ENCODE measurements at places on chromosomes 3 and 15.

GRCh38 chr15:92651877-92652575 is 3.5 kb downstream of the FAM174B start:
- DNase-seq: no peak

- DNase-seq: peak; percentile 62
Measured at GRCh38 chr3:27666708-27667107, 55.4 kb downstream of the EOMES start.

DNA sequence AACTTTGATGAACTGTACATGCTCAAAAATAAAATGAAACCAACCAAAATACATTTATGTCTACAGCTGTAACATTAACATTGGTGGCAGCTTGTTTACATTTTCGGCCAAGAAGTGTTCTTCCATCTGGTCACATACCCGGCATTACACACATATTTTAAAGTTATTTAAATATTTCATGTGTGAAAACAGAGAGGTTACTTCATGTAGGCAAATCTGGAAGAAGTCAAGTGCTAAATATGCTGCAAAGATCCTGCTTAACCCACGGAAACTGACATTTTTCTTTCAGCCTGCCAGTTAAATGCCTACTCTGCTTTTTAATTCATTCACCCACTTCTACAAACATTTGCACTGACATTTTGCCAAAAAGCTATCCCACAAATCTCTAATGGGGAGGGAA is 69.7 kb downstream of the MB21D2 start:
- no peak for DNase-seq

DNA sequence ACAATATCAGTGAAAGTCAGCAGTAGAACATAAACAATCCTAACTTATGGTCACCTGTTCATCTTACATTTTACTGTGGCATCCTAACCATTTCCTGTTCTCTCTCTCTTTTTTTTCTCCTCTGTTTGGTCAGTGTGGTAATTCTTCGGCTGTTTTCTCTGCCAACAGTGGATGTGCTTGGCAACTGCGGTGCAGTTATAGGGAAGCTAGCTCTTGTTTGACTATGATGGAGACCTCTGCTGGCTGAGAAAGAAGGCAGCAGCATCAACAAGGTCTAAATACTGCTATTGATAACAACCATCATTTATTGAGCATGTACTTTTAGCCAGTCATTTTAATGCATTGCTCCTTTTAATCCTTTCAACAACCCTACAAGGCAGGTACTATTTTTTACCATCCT is 723 bp upstream of the DRD3 start:
- peak; percentile 58 for DNase-seq

DNA sequence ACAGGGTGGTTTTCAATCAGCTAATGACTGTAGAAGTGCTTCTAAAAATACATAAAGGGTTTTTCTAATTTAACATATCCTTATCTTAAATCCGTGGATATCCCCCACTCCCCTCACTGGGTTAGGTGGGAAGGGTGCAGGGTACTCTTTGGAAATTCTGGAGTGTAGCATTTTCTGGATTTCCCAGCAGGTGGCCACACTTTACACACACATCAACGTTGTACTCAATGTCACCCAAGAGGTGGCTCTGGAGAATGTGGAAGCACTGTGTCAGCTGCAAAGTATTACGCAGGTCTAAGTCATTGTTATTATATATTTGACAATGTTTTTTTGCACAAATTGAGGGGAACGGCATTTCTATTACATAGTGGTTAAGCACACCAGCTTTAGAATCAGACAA is 168.8 kb downstream of the CHDH start:
- DNase-seq: no peak

- DNase-seq: no peak
Measured at GRCh38 chr15:78360367-78360801, 20.2 kb downstream of the CRABP1 start.

- DNase-seq: no peak
Measured at GRCh38 chr15:100861511-100861991, 18.1 kb upstream of the ALDH1A3 start.

- DNase-seq: peak; percentile 59
Measured at GRCh38 chr15:65101411-65101890, 13.5 kb downstream of the UBAP1L start.

DNA sequence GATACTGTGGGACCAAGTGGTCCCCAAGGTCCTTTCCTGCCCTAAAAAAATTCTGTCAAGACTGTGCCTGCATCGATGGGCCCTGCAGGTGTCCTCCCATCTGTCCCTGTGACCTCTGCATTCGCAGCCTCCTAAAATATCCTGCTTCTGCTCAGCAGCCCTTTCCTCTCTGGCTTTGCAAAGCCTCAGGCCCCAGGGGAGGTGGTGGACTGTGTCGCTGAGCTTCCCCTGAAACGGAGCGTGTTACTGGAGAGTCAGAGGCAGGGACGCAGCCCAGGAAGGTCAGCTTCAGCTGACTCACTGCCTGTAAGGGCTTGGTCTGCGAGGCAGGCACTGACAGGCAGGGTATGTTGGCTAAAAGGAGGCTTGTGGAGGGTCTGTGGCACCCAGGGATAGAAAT is 110.0 kb downstream of the RAB11A start:
- DNase-seq: peak; percentile 67

DNA sequence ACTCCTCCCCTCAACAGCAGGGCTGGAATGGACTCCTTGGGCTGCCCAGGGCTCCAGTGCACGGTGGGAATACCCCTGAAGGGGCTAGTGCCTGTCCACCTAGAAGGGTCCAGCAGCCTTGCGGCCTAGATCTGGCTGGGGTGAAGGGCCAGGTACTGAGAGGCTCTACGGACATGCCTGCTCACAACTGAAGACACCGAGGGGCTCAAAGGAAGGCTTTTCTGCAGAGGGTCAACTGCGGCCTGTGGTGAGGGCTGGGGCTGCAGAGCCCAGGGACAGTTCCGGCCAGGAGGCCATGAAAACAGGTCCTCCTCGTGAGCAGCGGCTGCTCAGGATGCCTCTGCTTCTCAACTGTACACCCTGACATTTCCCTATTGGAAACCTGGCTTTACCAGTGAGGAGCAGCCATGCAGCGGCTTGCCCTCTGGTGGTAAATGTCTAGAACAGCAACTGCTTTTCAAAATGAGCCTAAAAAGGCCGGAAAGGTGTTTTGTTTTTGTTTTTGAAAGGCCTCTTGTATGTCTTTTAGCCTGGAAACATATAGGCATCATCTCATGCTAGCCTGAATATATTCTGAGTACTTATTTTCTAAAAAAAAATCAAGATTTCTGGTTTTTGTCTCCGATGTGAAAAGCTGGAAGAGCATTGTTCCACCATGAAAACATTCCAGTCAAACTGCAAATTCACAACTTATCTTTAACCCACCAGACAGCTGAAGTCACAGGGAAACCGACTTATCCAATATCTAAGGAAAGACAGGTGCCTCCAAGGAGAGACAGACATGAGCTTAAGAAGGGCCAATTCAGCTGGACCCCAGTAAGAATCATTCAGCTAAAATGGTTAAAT is 163.4 kb downstream of the KLF13 start:
- peak; percentile 70 for DNase-seq

- DNase-seq: no peak
Measured at GRCh38 chr3:176961916-176962315, 235.4 kb downstream of the TBL1XR1 start.

DNA sequence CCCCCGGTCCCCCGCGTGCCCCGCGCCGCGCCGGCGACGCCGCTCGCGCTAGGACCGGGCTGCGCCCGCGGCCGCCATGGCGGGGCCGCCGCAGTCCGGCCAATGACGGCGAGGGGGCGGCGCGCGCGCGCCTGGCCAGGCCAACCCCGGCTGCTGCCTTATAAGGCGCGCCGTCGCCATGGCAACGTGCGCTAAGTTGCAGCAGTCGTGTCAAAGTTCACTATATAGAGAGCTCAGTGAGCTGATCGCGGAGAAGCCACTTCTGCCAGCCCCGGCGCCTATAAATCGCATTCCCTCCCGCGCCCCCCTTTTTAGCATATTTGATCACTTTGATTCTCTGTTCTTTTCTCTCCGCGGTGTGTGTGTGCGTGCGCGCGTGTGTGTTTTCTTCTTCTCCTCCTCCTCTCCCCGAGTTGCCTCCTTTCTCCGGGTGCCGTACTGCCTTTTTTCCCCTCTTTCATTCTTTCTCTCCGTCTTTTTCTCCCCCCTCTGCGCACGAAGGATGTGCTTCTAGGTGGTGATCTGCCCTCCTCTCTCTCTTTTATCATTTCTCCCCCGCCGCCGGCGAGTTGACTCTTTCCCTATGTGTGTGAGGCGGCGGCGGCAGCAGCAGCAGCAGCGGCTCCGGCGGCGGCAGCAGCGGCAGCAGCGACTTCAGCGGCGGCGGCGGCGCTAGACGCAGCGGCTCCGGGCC is at the start of gene NR2F2:
Gene NR2F2 (plus strand): TSS at position 251 of the 694 bp plus-strand sequence. CDS start 1,406 bp downstream, outside the sequence.
- no peak for DNase-seq

- peak; percentile 83 for DNase-seq
Measured at GRCh38 chr15:31488437-31489204, 162.0 kb downstream of the KLF13 start.

- no peak for DNase-seq
Measured at GRCh38 chr15:69808756-69809155, 289.0 kb downstream of the TLE3 start.

DNA sequence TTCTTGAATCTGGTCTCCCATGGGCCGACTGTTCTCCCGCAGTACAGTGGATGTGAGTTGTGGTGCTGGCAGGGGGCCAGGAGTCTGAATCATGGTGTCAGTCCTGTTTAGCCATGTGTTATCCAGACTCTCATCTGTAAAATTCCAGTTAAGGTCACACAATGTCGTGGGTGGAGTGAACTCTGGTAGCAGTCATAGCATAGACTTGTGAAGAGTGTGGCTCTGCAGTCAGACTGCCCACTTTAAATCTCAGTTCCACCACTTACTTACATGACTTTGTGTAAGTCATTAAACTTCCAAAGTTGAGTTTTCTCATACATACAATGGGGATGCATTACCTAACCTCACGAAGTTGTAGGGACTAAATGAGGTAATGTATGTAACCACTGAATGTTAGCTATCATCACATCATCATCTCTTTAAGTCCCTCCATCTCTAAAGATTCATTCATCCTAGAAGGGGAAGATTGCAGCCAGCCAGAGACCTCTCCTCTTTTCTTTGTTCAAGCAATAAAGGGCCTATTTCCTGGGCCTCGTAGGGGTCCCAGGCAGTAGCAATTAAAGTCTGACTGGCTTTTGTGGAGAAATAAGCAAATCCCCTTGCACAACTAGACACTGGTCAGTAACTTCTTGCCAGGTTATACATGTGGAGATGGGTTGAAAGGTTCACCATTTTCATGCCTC is 93.9 kb downstream of the PCCB start:
- DNase-seq: no peak

GRCh38 chr3:63869940-63870614 is 6.4 kb downstream of the ATXN7 start:
- no peak for DNase-seq

DNA sequence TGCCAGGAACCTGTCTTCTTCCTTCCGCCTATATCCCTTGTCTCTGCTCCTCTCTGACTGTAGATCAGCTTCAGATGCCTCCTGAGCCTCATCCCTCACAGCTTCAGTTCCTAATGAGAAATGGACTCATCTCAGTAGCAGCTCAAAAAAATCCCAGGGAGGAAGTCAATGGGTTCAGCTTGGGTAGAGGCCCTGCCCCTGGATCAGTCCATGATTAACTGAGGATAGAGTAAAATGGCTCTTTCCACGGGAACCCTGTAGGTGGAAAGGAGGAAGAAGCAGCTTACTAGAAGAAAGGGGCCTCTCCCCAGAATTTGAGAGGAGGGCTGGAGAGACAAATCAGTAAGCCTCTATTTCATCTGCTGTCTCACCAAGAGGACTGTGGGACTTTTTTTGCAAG is 26.9 kb upstream of the HCN4 start:
- no peak for DNase-seq

GRCh38 chr3:181725131-181725731 is 13.5 kb downstream of the SOX2 start:
- no peak for DNase-seq

- no peak for DNase-seq
Measured at GRCh38 chr3:54917174-54917573, 10.7 kb downstream of the LRTM1 start.

DNA sequence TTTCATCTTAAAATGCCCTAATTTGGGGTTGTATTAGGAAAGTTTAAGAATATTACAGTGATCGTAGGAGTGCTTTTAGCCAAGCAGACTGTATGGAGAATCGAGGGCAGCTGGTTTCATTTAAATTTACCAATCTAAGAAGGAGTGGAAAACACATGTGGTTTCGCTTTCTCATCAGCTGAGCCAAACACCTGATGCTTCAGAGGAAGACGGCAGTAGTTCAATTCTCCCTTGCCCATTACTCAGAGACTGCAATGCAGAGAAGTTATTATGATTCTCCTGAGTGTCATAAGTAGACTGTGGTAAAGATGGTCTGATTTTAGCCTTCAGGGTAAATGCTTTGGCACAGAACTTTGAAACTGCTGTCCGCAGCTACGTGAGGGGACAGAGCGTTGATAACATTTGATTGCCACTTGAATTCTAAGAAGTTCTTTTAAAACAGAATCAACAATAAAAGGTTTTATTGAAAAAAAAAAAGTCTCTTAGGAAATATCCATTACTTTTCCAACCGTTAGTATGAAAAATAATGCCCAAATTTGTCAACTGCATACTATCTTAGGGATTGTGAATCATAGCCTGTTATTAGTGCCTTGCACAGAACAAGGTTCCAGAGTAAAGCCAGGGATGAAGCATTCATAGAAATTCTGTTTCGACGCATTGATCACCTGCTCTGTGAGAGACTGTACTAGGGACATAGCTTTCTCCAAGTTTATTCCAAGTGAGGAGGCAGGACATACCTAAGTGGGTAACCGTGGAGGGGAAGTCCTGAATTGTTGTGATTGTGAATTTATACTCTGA is 25.6 kb downstream of the LYSMD4 start:
- DNase-seq: no peak
